ENCODE measurements at places on chromosomes 5 and 9. TPM values are rescaled to one million over a fixed set of nuclear protein-coding genes. Genes with fewer than 3 reads are reported as not detected.

- H3K27ac ChIP-seq, result no peak overlapping the region
- no peaks in the 10 kb centered on the region for H3K27me3 ChIP-seq
- DNase-seq, result no peak
- H3K4me3 ChIP-seq, result peak overlapping the region; percentile 55
- peaks cover 30% of the 10 kb centered on the region for H3K4me1 ChIP-seq
- H3K36me3 ChIP-seq, result peaks cover 4% of the 10 kb centered on the region
Measured at GRCh38 chr9:125758986-125759763, 12.0 kb downstream of the PBX3 start.

- H3K36me3 ChIP-seq, result peaks cover 42% of the 10 kb centered on the region
- H3K27me3 ChIP-seq, result no peaks in the 10 kb centered on the region
- H3K4me3 ChIP-seq, result peak overlapping the region; percentile 37
- H3K27ac ChIP-seq, result peak overlapping the region; percentile 91
Measured at GRCh38 chr9:132348676-132349075, 6.1 kb downstream of the SETX start.

GRCh38 chr9:122031157-122031556 is 62.0 kb downstream of the TTLL11 start:
- no peak overlapping the region for H3K27ac ChIP-seq
- DNase-seq, result no peak
- H3K27me3 ChIP-seq, result no peaks in the 10 kb centered on the region
- H3K4me3 ChIP-seq, result no peak overlapping the region

DNA sequence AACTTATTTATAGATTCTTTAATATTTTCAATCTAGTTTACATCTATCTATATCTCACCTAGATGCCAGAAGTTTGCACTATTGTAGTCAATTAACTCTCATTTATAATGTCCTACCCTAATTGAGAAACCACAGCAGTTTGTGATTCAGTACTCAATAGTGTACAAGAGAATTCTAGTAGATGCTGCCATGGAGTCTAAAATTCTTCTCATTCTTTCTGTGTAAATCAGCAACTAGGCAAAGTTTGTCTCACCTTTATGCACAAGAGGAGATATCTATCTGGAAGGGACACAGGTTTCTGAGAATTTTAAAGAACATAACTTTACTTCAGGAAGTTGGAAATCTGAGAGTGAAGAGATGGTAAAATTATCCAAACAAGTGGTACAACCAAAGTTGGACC is 173.0 kb upstream of the FBXL7 start:
- H3K4me3 ChIP-seq, result no peak overlapping the region
- no peak for DNase-seq
- no peak overlapping the region for H3K27ac ChIP-seq
- H3K4me1 ChIP-seq, result no peaks in the 10 kb centered on the region
- H3K27me3 ChIP-seq, result no peaks in the 10 kb centered on the region

GRCh38 chr5:1235838-1236237 is 10.7 kb downstream of the SLC6A18 start:
- H3K27ac ChIP-seq, result no peak overlapping the region
- H3K27me3 ChIP-seq, result no peaks in the 10 kb centered on the region
- H3K36me3 ChIP-seq, result no peaks in the 10 kb centered on the region
- H3K4me3 ChIP-seq, result no peak overlapping the region
- no peaks in the 10 kb centered on the region for H3K4me1 ChIP-seq
- no peak for DNase-seq

DNA sequence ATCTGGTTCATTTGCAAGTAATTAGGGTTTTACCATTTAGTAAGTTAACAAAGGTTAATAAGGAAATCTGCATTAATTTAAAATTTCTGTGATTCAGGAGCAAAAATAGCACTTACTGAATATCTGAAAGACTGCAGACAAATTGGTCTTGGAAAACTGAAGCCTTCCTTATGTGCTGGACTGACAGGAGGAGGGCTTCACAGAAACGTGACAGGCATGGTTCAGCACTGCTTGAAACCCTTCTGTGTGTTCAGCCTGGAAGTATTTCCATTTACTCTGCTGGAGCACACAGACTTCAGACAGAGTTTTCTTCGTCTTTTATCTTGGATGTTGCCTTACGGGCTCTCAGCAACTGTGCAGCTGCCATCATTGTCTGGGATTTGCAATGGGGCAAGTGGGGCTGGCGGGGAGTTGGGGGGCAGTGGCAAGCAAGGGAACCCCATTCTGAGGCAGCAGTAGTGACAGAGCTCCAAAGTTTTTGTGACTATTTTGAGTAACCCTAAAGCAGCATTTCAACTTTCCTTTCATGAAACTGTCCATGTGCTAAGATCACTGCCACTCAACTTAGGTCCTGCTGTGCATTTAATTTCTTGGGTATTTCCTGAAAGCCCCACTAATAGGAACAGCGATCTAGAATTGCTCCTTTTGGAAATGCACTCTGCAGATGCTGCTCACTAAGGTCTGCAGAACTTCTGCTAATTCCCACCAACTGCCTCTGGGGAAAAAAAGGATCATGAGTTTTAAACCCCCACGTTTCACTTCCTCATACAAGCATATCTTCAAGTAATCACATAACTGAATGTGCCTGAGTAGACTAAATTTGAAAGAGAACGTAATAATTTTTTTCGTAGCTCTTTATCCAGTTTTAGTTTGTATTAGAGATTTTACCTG is 56.6 kb downstream of the KCNN2 start:
- peaks cover 3% of the 10 kb centered on the region for H3K27me3 ChIP-seq
- H3K4me1 ChIP-seq, result no peaks in the 10 kb centered on the region
- H3K27ac ChIP-seq, result no peak overlapping the region
- DNase-seq, result no peak

DNA sequence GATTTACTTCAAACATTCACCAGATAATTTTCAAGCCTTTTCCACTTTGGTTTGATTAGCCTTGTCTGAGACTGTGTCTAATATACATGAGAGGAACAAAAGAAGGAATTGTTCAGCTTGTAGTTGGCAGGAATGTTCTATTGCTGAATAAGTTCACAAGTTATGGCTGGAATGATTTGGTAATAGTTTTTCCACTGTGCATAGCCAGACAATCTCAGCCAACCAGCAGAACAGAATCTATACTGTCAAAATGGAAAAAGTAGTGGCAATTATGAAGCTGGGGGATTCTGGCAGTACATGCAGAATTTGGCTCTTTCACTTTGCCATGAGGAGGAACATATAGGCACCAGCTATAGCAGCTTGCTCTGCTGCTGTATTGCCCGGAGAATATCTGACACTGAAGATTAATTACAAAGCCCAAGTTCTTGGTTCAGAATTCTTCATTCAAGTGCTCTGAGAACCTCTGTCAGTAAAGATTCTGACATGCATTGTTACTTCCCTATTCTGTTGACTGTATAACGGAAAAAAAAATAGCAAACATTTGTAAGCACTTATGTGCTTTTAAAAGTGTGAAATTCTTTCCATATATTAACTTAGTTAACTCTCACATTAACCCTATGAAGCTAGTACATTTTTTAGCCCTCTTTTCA is 150.6 kb downstream of the PRR16 start:
- H3K27me3 ChIP-seq, result no peaks in the 10 kb centered on the region
- H3K27ac ChIP-seq, result no peak overlapping the region
- H3K4me1 ChIP-seq, result no peaks in the 10 kb centered on the region
- no peak for DNase-seq

GRCh38 chr5:173741729-173742431 is 125.4 kb upstream of the BOD1 start:
- H3K27ac ChIP-seq, result no peak overlapping the region
- no peak for DNase-seq
- H3K36me3 ChIP-seq, result no peaks in the 10 kb centered on the region
- peaks cover 4% of the 10 kb centered on the region for H3K4me1 ChIP-seq
- no peak overlapping the region for H3K4me3 ChIP-seq

GRCh38 chr5:137220523-137220927 is 278.6 kb downstream of the SPOCK1 start:
- no peak overlapping the region for H3K4me3 ChIP-seq
- peaks cover 23% of the 10 kb centered on the region for H3K27me3 ChIP-seq
- no peaks in the 10 kb centered on the region for H3K36me3 ChIP-seq
- H3K27ac ChIP-seq, result no peak overlapping the region
- no peaks in the 10 kb centered on the region for H3K4me1 ChIP-seq
- no peak for DNase-seq

DNA sequence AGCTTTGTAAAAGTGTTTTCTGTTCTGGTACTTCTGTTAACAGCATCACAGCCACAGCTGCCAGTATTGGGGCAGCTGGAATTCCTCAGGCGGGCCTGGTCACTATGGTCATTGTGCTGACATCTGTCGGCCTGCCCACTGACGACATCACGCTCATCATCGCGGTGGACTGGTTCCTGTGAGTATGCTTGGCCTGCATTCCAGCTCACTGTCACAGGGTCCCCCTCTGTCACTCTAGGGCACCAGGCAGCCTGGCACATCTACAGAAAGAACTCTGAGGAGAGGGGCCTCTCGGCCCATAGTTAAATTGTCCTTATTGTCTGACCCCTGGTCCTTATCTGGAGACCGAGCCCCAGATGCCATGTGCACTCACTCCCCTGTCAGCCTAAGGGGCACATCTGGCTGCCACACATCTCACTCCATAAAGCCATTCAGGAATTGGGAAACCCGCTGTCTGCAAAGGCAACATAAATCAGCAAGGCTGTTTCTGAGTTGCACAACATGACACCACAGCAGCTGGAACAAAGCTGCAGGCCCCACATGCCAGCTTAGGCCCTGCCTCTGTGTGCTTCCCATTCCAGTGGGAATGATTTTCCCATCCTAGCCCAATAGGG is 77.5 kb downstream of the SLC1A3 start:
- no peak overlapping the region for H3K27ac ChIP-seq
- no peak for DNase-seq
- peaks cover 11% of the 10 kb centered on the region for H3K4me1 ChIP-seq
- H3K36me3 ChIP-seq, result no peaks in the 10 kb centered on the region
- H3K27me3 ChIP-seq, result peaks cover 3% of the 10 kb centered on the region

- H3K36me3 ChIP-seq, result no peaks in the 10 kb centered on the region
- H3K4me1 ChIP-seq, result peaks cover 4% of the 10 kb centered on the region
- DNase-seq, result no peak
- H3K27me3 ChIP-seq, result peaks cover 22% of the 10 kb centered on the region
Measured at GRCh38 chr5:160166973-160167623, 47.8 kb upstream of the PWWP2A start.

Gene CCDC152
- 19.9 TPM for total RNA-seq

Gene POLK
- 28.6 TPM for total RNA-seq

Gene NKD2
- 0.82 TPM for total RNA-seq

Gene SAXO1
- total RNA-seq, result not detected

Gene DMRTA1
- total RNA-seq, result not detected
